ENCODE measurements at places on chromosomes 2 and 18.

GRCh38 chr2:144508172-144508851 lies 11.6 kb downstream of the ZEB2 start:
- no peak for DNase-seq

GRCh38 chr2:59589881-59590280 lies 963.6 kb downstream of the BCL11A start:
- DNase-seq, result no peak

- no peak for DNase-seq
Observed at GRCh38 chr2:70658476-70658875, 104.8 kb upstream of the TGFA start.

GRCh38 chr18:49708662-49709346 lies 104.5 kb downstream of the ACAA2 start:
- no peak for DNase-seq

DNA sequence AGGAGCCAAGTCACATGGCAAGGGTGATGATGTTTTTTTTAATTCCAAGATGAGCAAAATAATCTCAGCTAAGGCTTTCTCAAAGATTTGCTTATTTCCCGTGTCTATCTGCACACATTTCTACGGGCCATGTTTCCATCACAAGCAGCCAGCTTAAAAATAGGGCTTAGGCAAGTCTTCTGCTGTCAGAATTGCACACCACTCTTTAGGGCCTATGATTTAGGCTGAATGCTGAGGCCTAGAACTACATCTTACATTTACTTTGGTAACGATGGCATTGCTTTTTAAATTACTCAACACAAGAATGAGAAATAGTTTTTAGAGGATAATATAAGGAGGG lies 144.2 kb downstream of the RNF144A start:
- DNase-seq, result no peak

- DNase-seq, result no peak
Observed at GRCh38 chr2:205800773-205801172, 118.5 kb downstream of the NRP2 start.

GRCh38 chr2:220143336-220143735 lies 515.9 kb downstream of the SLC4A3 start:
- no peak for DNase-seq

DNA sequence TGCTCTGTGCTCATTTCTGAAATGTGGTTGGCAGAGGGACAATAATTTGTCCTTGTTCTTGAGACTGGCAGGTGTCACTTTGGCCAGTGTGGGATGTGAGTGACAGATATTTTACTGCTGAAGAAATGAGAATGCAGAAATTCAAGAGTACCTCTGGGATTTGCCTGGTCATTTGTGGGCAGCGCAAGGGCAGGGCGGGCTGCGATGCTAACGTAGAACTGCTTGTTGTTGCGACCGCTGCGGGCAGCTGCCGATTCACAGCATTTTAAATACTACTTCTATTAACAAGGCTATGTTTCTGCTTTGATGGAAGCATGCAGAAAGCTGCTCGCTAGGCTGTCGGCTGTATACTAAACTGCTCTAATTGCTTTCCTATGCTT lies 268.6 kb downstream of the FIGN start:
- DNase-seq, result no peak

All from type B pancreatic cell (in vitro differentiated cells).